ENCODE measurements at places on chromosomes 2 and 18.

- DNase-seq = no peak
Measured at GRCh38 chr2:68643874-68644485, 601 bp downstream of the PROKR1 start.

DNA sequence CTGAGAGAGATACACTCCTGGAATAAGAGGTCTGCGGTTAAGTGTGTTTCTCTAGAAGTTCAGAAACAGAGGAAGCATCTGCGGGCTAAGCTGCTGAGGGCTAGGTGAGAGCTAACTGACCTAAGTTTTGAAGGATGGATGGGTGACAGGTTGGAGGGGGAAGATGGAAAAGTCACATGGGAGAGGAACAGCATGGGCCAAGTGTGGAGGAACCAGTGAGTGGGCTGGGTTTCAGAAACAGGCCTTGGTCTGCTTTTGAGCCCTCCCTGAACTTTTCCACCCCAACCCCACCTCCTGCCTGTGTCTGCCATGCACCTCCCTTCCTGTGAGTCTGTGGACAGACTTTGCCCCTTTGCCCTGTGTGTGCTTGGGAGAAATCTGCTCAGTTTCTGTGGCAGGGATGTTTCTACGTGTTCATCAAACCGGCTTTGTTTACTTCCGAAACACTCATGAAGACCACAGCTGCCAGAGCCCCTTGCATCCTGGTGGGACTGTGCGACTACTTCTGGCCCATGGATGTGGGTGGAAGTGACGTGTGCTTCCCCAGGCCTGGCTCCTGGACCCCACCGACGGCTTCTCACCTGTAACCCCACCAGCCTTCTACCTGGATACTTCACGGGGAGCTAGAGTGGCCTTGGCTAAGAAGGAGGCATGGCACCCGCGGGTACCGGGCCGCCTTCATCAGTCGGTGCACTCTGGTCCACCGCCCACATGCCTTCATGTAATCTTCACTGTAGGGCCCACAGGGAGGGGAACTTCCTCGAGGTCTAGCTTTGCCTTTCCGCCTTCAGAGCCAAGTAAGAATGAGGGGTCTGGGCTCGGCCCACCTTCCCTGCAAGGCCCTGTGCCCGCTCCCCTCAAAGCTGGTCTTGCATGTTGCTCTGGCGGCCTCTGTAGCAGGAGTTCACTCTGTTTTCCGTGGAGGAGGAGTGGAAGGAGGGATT is 1.4 kb upstream of the HPCAL1 start:
- no peak for DNase-seq

DNA sequence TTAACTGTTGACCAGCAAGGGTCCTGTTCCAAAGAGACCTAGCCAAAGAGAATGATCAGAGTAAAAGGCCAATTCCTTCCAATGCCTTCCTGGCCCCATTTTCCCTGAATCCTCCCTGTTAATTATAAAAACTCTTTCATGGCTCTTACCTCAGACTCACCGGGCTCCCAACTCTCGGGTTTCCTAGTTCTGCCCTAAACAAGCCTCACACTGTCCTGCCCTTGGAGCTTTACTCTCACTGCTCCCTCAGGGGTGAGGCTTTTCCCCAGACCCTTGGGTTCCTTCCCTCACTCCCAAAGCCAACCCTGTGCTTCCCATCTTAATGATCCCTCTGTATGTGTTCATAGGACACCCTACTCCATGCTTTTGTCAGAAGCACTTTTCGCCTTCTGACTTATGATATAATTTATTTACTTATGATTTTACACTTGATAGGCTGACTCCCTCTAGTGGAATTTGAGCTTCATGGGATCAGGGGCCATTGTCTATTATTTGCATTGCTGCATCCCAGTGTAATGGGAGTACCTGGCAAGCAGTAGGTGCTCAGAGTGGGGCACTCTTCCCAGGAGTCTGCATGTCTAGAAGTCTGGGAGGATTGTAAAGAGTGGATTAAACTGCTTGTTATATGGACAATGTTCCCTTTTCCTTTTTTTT is 29.9 kb upstream of the ZNG1B start:
- DNase-seq = no peak

GRCh38 chr2:101770726-101771125 is 73.2 kb downstream of the MAP4K4 start:
- DNase-seq = no peak

- DNase-seq = no peak
Measured at GRCh38 chr2:235055891-235056516, 104.2 kb downstream of the SH3BP4 start.

- DNase-seq = no peak
Measured at GRCh38 chr2:198385856-198386255, 581.5 kb downstream of the PLCL1 start.

DNA sequence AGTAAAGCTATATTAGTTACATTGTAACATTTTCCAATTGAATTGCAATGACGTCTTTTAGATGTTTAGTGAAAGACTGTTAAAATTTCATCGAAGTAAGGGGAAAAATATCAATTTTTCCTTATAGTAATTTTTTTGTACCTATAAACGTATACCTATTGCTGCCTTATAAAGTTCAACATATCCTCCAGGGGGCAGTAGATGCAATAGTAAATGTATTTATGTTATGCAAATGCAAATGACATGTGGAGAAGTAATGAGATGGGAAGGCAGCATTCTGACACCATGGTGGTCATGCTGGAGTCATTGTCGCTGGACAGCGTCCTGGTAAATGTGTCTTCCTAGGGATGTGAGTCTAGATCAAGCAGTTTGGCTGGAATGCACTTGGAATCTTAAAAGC is 38.7 kb downstream of the MSTN start:
- DNase-seq = no peak

DNA sequence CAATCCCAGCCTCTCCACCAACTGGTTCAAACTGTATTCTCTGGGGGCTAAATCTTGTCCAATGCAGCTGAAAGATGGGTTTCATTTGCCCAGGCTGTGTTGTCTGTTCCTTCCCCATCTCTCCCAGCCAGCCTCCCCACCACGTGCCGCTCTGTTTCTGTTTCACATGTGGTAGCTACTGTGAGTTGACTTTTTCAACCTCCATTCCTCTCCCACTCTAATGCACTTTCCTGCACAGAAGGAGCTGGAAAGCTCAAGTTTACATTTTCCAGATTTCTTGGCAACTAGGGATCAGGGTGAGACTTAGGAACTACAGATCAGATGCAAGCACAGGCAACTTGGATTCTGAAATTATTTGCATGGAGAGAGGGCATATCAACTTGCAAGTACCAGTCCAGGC is 19.0 kb upstream of the NPAS2 start:
- DNase-seq = no peak

DNA sequence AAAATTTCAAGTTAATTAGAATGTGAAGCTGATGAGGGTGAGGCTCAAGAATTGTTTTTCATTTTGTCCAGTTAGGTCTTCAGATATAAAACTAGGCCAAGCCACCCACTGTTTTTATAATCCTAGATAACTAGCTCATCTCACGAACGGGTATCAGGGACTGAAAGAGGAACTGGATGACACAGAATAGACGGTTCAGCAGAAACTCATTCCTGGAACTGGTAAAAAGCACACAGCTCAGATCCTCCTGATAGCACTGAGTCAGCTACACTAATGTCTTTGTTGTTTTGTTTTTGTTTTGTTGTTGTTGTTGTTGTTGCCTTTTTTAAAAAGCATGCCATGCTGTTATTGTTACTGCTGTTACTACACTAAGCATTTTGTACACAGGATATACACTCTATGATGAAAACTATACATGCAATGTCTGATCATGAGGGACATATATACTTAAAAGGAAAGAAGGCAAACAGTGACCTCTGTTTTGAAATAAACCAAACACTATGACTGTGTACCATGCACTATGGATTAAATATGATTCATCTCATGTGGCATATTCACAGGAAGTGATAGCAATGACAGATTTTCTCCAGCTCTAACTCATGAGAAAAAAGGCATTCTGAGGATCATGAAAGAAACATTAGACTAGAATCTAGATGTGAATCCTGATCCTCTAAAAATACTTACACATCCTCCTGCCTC is 437.6 kb downstream of the NCKAP5 start:
- no peak for DNase-seq

DNA sequence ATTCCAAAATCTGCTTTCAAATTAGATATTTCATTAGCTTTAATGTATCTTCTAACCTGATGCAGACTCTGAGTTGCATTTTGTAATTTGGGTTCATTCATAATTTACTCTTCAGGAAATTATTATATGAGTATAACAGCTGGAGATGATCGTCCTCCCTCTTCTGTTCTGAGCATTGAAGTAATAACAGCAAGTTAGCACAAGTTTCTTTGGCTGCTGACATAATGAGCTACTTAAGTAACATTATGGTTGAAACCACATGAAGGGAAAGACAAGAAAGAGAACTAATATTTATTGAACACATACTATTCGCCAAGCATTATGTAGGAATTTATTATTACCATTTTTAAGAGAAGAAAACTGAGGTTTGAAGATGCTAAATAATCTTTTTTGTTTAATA is 75.1 kb downstream of the CPO start:
- no peak for DNase-seq

GRCh38 chr2:97747285-97747684 is 33.9 kb downstream of the ZAP70 start:
- no peak for DNase-seq

- no peak for DNase-seq
Measured at GRCh38 chr2:105556366-105556765, 157.5 kb upstream of the FHL2 start.

All from left lung (tissue), 14 donors.